ENCODE measurements at places on chromosomes 2 and 18.

DNA sequence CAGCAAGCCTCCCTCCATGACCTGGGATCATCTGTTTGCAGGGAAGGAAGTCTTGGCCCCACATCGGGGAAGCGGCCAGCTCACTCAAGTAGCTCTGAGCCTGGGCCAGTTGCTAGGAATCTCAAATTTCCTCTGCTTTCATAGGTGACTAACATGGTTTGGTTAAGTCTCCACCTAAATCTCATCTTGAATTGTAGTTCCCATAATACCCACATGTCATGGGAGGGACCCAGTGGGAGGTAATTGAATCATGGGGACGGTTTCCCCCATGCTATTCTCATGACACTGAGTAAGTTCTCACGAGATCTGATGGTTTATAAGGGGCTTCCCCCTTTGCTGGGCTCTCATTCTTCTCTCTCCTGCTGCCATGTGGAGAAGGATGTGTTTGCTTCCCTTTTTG lies 75.2 kb downstream of the LBH start:
- no peak for DNase-seq

DNA sequence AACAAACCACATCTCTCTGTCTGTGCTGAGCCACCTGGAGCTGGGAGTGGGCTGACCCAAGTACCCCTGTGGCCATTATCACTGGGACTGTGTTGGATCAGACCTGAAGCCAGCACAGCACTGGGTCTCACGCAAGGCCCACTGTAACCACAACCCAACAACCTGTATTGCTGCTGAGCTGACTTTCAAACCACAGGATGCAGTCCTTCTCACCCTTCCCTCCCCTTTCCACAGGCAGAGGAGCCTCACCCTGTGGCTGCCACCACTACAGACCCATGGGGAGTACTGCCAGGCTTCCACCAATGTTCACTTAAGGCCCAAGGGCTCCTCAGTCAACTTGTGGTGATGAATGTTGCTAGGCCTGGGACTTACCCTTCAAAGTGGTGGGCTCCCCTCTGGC lies 135.7 kb downstream of the DIS3L2 start:
- DNase-seq: no peak

DNA sequence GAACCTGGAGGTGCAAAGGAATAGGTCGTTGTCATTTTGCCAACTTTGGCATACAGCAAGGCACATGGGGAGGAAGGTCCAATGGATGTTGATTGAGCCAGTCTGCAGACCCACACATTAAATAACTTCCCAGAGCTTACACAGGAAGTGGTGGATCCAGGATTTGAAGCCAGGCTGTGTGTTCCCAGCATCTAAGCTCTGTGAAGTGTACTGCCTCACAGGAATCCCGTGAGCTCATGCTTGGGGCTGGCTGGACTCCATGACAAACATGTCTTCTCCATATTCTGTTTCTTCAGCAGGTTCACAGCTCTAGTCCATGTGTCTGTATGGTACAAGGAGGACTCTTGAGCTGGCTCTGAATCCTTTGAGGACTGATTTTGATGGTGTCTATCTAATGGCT lies 63.9 kb downstream of the KLHL29 start:
- no peak for DNase-seq

GRCh38 chr18:607930-608329 lies 11.1 kb downstream of the CLUL1 start:
- no peak for DNase-seq

GRCh38 chr2:60370814-60371213 lies 182.6 kb downstream of the BCL11A start:
- no peak for DNase-seq

- DNase-seq: no peak
These were observed 4.2 kb upstream of the IWS1 start for GRCh38 chr2:127530245-127531140.

GRCh38 chr2:149160701-149161217 lies 122.3 kb downstream of the LYPD6B start:
- DNase-seq: no peak

GRCh38 chr2:174654419-174654941 lies 56.9 kb upstream of the WIPF1 start:
- no peak for DNase-seq

DNA sequence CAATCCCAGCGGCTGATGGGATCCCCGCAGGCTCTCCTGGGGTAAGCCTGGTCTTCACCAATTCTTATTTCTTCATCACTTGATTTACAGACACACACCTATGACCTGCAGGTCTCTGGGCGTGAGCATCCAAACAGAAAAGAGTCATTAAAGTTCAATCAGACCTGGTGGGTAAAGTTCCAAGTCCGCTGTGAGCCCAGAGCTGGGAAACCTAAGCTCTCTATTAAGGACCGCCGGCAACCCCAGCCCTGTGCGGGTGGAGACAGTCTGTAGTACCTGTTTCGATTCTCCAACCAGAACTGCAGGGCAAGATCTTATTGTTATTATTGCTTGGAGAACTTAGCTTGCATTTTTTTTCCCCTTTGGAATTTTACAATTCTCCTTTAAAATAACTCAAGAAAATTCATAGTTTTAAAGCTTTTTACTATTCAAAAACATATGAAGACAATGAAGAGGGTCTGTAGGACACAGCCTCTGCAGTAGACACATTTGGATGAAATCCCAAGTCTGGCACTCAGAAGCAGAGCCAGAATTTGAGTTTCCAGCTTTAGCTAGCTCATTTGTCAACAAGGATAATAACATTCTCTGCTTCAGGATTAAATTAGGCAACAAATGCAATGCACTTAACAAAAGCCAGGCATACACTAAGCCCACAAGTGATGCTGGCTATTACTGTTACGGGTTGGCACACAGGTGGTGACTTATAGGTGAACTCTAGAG lies 376.4 kb downstream of the INSIG2 start:
- no peak for DNase-seq

- no peak for DNase-seq
These were observed 68.6 kb upstream of the RAPH1 start for GRCh38 chr2:203603456-203604389.

- no peak for DNase-seq
These were observed 12.5 kb upstream of the NAB1 start for GRCh38 chr2:190636361-190636760.

GRCh38 chr2:234172066-234172465 lies 121.6 kb downstream of the SPP2 start:
- no peak for DNase-seq

- no peak for DNase-seq
These were observed 254.2 kb upstream of the SALL3 start for GRCh38 chr18:78725426-78725825.

DNA sequence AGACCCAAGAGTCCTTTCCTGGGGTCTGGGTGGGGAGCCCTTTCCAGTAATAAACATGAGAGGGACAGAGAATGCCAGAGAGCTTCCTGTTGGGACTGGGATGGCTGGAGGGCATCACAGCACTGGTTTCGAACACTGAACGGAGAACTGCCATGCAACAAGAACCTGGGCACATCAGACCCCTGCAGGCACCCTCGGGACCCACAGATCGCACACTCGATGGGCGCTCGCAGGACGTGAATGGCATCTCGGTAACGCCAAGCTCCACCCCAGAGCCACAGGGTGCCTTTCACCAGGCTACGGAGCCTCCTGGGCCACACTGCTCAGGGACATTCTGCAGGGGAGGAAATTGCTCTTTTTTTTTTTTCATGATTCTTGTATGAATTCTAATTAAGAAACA lies 25.1 kb downstream of the SLC66A2 start:
- no peak for DNase-seq

GRCh38 chr2:69237070-69237670 lies 149.9 kb downstream of the GFPT1 start:
- no peak for DNase-seq

- no peak for DNase-seq
These were observed 84.5 kb upstream of the REG3G start for GRCh38 chr2:78940998-78941397.

GRCh38 chr2:161998857-161999256 lies 75.2 kb downstream of the DPP4 start:
- no peak for DNase-seq

DNA sequence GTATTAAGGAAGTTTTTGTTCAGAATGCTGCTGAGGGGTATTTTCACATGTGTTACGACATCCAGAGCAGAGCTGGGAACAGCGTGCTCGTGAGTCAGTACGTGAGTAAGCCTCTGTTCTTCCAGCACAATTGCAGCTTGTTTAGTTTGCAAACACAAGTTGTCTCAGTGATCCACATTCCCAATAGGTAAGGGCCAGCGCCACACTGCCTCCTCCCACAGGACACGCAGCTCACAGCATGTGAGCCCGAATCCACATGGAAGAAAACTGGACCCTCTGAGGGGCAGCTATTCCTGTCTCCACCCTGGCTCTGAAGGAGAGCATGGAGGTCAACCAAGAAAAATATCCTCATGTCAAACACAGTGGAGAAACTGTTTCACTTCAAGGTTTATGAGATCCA lies 173.9 kb upstream of the PID1 start:
- DNase-seq: no peak

DNA sequence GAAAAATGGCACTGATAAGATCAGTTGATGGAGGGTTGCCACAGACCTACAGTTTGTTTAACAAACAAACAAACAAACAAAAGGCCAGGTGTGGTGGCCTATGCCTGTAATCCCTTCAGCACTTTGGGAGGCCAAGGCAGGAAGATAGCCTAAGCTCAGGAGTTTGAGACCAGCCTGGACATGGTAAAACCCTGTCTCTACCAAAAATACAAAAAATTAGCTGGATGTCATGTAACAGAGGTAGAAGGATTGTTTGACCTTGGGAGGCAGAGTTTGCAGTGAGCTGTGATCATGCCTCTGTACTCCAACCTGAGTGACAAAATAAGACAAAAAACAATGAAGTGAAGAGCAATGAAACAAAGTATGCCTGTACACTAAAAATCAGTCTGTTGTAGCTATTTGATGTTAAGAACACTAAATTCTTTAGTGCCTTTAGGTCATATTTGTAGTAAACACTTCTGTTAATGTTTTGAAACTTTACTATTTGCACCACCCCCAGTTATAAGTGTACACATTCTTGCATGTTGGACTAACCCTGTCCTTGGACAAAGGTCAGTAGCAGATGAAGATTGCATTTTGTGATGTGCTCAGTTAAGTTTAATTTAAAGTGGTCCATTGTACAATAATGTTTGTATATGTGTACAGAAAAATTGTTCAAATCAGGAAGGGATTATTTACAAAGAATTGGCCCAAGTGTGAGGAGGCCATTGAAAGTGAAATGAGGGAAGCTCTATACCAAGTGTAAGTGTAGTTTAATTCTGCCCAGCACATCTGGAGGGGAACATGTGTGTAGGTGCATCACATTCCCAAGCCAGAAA lies 73.9 kb downstream of the KYNU start:
- no peak for DNase-seq

DNA sequence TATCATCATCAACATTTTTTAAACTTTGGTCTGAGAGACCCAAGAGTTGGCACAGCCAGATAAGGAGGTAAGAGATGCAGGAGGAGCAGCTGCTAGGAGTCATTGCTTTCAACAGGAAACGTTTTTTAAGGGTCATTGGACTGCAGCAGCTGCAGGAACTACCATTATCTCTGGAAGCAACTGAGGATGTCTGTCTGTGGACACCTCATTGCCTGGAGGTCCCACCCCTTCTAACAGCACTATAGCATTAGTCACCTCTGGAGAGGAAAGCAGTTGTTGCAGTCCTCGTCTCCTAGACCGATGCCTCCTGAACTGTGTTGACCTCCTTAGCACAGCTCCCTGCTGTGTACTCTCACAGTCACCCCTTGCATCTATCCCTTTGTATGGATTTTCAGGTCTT lies 21.5 kb upstream of the FSHR start:
- DNase-seq: no peak

DNA sequence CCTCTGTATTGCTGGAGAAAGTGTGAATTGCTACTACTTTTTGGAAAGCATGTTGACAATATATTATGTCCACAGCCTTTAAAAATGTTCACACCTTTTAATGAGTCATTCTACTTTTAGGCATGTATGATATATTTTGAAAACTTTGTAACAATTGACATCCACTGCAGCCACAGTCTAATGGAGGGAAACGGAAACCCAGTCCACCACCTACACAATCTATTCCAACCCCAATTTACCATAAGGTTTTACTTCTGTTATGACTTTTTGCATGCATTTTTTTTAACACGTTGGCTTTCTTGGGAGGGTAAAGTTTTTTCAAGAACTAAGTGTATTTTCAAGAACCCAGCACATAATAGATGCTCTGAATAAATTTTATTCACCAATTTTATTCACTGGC lies 38.5 kb upstream of the ATP8B1 start:
- DNase-seq: no peak

- DNase-seq: no peak
These were observed 102.0 kb downstream of the RIT2 start for GRCh38 chr18:43013486-43013885.

GRCh38 chr2:157837851-157838441 lies 38.2 kb downstream of the ACVR1 start:
- no peak for DNase-seq

Data from T-helper 1 cell (primary cell).